Activated CD4-positive, CD25-positive, alpha-beta regulatory T cell (primary cell): ENCODE measurements at places on chromosomes 5 and 9.

DNA sequence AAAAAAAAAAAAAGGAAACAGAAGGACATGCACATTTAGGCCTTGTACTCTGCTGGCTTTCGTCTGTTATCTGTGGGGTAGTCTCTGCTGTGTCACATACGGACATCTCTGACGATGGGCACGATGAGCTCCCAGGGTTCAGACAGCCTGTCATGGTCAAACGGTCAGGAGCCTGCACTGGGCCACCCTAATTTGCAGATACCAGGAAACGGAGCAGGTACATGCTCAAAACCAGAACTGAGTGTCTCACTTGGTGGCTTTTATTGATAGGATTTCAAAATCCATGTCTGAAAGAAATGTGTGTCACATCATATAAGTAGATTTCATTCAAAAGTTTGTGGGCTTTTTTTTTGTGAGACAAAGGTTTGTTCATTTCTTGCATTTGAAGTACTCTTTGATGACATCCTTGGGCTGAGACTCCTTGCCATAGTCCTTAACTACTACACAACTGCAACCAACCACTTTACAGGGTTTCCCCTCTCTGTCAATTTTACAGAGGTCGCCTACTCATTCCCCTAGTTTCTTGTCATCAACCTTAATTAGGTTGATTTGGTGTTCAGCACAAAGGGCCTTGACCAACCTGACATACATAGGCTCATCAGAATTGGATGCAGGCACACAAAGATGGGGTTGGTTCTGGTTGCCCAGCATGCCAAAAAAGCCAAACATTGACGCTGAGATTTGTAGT, 9.0 kb downstream of the CKMT2 start:
- no peak for DNase-seq

DNA sequence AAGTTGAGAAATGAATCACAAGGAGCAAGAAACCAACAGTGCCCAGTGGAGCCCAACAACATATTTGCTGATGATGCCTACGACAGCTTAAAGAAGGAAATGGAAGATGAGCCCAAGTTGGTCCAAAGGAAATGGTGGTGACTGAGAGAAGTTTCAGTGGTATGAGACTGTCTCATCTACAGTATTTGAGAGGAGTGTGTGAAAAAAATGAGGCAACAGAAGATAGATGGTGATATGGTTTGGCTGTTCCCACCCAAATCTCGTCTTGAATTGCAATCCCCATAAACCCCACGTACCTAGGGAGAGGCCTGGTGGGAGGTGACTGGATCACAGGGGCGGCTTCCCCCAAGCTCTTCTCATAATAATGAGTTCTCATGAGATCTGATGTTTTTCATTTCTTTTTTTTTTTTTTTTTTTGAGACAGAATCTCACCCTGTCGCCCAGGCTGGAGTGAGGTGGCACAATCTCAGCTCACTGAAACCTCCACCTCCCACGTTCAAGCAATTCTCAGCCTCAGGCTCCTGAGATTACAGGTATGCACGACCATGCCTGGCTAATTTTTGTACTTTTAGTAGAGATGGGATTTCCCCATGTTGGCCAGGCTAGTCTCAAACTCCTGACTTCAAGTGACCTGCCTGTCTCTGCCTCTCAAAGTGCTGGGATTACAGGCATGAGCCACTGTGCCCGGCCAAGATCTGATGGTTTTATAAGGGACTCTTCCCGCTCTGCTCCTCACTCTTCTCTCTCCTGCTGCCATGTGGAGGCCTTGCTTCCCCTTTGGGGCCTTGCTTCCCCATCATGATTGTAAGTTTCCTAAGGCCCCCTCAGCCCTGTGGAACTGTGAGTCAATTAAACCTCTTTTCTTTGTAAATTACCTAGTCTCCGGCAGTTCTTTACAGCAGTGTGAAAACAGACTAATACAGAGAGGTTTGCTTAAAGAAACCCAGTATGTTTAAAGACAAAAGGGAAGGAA, 30.2 kb downstream of the EFCAB9 start:
- no peak for DNase-seq

DNA sequence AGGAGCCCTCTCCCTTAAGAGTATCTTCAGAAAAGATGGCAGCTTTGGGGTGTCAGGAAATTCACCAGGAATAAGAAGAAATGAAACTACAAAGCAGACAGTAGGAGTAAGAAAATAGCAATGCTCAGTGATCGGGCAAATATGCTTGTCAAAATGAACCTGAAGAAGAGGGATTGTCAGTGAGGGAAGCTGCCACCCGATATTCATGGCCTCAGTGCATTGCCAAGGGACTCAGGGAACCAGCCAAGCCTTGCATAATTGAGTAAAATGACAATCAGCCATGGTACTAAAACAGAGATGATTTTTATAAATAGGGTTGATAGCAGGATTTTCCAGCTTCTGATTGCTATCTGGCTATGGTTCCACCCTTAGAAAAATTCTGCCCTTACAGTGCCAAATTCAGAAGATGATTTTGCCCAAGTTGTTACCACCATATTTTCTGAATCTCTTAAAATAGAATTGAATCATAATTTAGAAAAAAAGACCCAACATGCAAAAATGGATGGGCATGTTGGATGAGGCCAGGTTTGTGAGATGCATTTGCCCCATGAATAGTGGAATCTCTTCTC, 274.0 kb downstream of the NTRK2 start:
- no peak for DNase-seq

- no peak for DNase-seq
Observed at GRCh38 chr9:94881940-94882339, 155.4 kb downstream of the AOPEP start.

GRCh38 chr5:118042076-118042475, 946.3 kb downstream of the DTWD2 start:
- no peak for DNase-seq

DNA sequence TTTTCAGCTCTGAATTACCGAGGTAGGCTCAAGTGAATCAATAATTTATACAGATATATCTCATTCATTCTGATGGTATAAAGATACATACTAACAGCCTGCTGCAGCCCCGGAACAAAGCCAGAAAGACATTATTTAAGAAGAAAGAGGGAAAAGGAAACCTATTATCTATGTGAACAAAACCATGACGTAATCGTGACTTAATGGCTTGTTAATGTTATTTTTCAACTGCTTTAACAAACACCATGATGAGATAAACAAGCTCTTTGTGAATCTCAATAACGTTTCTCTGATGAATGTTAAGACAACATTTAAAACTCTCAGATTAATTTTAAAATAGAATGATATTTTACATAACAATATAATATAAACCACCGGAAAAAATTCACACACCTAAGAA, 237.1 kb downstream of the SLF1 start:
- no peak for DNase-seq

- no peak for DNase-seq
Observed at GRCh38 chr9:87063871-87064270, 116.6 kb upstream of the GAS1 start.

GRCh38 chr5:108521841-108522506, 140.1 kb upstream of the FBXL17 start:
- DNase-seq, result no peak

DNA sequence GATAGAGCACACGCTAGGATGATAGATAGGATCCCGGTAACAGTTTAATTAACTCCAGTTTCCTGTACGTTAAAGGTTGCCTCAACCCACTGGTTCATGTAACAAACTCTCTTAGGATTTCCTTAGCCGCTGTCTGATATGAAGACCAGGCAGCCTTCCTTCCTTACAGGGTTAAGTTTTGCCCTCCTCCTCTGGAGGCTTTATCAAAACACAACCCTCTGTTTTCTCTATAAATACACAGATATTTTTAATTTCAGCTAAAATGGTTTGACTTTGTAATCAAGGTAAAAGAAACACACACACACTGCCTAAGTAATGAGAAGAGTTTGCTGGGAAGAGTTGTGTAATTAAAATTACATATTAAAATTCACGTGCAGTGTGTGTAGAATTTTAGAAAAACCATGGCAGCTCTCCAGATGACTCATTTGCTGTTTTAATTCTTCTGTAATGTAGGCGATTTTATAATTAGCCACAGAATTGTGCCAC, 369.8 kb downstream of the CSNK1G3 start:
- no peak for DNase-seq

- no peak for DNase-seq
Observed at GRCh38 chr9:107051392-107051791, 188.4 kb downstream of the ZNF462 start.

GRCh38 chr9:15622318-15622971, 69.6 kb downstream of the CCDC171 start:
- DNase-seq, result no peak

DNA sequence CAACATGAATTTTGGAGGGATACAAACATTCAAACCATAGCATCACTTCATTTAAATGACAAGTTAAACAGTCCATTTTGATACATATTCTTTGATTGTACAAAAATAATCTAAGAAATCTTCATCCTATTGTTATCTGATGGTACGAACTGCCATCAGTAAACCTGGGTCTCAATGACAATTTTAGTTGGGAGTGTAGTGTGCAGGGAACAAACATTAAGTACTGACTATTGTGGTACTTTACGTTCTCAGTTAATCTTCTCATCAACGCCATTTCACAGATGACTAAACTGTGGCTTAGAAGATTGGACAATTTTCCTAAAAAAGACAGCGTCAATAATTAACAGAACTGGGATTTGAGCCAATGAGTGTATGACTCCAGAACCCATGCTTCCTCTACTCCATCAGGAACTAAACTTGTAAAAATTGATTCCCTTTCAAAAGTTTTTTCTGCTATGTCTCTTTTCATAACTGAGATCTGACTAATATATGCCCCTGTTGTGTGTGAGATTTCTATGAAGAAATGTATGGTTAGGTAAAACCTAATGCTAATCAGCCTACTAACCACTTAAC, 21.1 kb downstream of the TNPO1 start:
- no peak for DNase-seq

DNA sequence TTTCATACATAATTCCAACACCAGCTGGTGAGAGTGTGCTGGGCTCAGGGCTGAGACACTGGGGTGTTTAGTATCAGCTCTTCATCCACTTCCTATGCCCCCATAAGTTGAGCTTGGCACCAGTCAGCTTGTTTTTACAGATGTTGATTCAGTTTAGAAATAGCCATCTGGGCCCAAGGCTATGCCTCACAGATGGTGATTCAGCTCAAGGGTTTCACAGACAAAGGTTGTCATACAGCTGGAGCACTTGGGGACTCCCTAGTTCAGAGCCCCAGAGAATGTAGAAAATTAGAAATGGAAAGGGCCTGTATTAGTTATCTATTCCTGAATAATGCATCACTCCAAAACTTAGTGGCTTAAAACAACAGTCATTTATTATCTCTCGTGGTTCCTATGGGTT, 10.3 kb upstream of the CRHBP start:
- no peak for DNase-seq

GRCh38 chr9:110334183-110334582, 3.5 kb downstream of the TXNDC8 start:
- DNase-seq, result no peak
